Activated CD4-positive, alpha-beta T cell treated with anti-CD3 and anti-CD28 coated beads, Interleukin-2, Interleukin-6, amounts not matched to agents 100 ng/mL and 50 ng/mL, durations not matched to agents 16 hours and 8 hours (primary cell): ENCODE measurements at places on chromosomes 6 and 20.

GRCh38 chr6:15553736-15554294, 109.0 kb downstream of the DTNBP1 start:
- DNase-seq, result no peak

DNA sequence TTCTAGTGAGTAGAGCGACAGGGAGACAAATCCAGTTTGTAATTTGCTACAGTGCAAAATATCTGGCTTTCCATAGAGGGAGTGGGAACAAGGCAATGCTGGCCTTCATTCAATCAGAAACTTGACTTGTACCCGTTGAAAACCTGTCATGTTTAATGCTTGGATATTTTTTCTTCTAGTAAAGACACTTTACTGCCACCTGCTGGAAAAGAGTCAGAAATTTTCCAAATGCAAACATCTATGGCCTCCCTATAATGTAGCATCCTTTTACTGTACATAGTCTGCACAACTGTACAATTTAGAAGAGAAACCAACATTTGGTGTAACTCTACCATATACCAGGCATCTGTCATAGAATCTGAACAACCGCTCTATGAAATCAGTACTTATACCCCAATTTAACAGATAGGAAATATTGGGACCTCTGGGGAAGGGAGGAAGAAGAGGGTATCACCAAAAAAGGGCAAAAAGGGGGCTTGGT, 16.7 kb upstream of the TBC1D20 start:
- peak; percentile 72 for DNase-seq

DNA sequence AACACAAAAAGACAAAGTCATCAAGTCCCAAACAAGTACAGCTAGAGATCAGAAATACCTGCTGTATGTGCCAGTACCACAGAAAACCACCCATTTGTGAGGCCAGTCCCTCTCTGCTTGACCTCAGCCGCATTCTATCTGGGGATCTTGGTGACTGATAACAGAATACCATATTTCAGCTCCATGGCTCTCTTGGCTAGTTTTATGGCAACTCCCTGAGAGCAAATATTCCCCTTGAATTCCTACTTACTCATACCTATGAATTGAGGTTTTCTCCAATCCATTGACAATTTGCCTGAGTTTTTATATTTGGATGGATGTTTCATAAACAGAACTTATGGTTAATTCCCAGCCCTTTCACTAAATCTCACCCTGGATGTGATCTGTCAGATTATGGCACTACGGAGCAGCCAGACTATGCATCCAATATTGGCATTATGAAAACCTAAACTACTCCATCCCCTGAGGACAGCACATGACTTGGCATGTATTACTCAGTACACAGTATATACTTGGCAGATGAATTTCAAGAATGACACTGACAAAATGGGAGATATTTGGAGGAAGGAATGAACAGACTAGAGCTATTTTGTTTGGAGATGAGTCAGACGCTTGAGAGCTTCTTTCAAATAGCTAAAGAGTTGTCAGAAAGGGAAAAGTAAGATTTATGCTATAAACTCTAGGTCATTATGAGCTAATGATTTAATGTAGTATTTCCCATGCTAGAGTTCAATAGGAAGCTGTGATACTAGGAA, 95.7 kb downstream of the PRDM1 start:
- peak; percentile 73 for DNase-seq

DNA sequence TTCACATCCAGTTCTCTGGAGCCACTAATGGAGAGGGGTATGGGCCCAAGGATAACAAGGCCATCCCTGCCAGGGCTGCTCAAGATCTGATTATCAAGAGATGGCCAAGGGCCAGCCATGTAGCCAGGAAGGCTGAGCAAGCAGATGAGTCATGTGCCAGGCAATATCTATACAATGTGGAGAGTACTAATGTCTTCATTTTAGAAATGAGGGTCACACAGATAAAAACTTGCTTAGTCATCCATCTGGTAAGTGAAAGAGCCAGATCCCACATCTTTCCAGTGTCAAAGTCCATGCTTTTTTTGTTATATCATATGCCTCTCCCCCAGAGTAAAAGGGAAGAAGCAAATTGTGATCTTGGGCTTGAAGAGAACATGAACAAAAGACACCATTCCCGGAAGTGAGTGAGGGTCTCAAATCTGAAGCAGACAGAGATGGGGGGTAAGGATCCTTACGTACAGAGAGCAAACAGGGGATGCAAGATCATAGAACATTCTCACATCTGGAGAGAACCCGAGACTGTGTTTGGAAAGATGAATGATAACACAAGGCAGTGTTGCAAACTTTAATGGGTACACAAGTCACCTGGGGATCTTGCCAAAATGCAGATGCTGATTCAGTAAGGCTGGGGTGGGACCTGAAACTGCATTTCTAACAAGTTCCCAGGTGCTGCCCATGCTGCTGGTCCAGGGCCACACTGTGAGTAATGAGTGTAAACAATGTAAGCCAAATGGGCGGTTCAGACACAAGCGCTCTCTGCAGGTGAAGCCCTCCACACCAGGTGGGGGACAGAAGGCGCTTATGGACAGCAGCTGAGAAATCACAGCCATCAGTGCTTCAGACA, 20.0 kb upstream of the GSTA3 start:
- DNase-seq, result peak; percentile 4

- DNase-seq, result peak; percentile 9
Observed at GRCh38 chr20:33443006-33443511, 504 bp downstream of the SNTA1 start.

DNA sequence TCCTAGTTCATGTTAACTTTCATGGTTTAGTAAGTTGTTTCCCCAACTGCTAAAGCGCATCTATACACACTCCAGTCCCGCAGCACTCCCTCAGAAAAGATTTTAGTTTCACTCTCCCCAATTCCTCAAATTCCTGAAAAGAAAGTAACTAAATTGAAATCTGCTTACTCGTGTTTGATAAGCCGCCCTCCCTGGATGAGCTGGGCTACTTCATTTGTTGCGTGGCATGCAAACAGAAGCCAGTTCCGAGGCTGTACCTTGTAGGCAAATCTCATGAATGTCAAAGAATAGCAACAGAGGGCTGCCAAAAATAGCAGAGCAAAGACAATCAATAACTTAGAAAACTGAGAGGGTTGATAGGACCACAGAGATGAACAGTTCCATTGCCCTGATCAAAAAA, 16.9 kb downstream of the MPC1 start:
- DNase-seq, result no peak

DNA sequence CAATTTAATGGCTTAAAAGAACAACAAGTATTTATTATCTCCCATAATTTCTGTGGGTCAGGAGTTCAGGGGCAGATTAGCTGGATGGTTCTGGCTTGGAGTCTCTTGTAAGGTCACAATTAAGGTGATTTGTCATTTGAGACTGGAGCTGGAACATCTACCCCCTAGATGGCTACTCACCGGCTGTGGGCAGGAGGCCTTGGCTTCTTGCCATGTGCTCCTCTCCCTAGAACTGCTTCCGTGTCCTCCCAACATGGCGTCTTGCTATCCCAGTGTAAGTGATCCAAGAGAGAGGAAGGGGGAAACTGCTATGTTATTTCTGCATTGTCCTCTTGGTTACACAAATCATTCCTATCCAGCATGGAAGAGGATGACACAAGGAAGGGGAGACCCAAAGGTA, 210.2 kb upstream of the ECI2 start:
- DNase-seq, result no peak

DNA sequence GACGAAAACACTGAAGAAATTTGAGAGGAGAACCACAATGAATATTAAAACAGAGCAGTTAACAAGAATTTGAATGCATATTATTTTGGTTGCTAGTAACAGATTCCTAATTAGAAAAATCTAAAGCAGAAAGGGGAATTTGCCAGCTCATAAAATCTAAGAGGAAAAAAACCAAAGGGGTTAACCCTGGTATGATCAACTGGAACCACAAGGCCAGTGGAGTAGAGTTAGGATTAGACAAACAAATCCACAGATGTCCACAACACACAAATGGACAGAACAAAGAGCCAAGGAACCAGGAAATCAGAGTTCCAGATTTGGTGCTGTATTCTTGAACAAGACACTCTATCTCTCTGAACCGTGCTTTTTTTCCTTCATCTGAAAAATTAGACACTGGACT, 195.0 kb downstream of the TASP1 start:
- no peak for DNase-seq

- no peak for DNase-seq
Observed at GRCh38 chr6:17494177-17494576, 100.8 kb downstream of the CAP2 start.

DNA sequence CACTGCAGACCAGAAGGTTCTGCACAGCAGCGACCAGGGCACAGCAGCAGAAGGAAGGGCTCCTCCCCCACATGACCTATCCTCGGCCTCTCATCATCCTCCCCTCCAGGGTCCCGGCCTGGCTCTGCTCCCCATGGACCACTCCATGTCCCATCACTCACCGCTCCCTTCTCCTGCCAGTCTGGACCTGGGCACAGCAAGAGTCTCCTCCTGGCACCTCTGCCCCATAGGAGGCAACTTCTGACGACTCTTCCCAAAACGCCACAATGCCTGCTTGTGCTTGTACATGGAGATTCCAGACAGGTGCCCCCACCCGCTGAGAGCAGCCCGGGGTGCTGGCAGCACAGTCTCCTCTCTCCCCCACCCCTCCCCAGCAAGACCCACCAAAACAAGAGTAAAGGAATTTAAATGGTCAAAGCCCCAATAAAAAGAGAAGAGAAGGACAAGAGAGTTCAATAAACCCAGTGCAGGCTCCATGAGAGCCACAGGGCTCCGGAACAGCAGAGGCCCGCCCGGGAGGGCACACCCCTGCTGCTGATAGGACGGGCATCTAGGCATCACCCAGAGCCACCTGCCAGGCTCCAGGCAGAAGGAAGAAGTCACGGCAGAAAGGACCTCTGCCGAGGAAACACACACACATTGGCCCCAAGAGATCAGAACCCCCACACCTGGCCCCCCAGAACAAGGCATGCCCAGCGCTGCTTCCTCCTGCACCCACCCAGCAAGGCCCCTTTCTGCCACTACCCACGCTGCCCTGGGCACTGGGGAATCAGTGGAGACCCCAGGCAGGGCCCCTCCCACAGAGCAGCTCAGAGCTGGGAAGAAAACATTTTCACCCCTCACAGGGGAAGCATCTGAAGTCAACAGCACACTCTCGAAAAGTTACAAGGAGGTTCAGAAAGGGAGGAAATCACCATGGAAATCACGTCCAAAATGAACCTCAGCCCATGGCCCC, 15.2 kb downstream of the TAF4 start:
- DNase-seq, result no peak

DNA sequence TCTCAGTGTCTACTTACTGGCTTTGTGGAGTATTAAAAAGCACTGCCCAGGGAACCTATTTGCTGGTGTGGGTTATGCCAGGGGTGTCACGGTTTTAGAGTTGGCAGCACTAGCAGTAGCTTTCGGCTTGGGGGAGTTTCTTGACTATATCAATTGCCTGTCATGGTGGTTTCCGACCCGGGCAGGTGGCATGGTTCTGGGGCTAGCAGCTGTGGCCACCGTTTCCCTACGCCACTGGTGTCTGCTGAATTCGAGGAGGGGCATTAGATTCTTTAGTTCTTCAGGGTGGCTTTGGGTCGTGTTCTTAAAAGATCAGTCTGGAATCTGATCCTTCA, 55.6 kb upstream of the FOXC1 start:
- no peak for DNase-seq

DNA sequence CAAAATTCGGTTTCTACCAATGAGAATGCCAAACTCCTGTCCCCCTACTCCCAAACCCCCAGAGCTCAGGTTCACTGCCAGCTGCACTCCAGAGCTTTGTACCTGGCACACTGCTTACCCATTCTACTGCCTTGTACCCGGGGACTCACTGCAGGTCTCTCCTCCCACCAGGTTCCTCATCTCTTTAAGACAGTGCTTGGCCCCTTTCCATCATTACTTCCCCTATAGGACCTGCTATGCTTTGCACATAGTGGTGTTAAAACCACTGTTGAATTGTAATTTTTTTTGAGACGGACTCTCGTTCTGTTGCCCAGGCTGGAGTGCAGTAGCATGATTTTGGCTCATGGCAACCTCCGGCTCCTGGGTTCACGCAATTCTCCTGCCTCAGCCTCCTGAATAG, 25.9 kb downstream of the LYRM4 start:
- no peak for DNase-seq

GRCh38 chr6:135162678-135163439, 18.2 kb upstream of the MYB start:
- peak; percentile 86 for DNase-seq

DNA sequence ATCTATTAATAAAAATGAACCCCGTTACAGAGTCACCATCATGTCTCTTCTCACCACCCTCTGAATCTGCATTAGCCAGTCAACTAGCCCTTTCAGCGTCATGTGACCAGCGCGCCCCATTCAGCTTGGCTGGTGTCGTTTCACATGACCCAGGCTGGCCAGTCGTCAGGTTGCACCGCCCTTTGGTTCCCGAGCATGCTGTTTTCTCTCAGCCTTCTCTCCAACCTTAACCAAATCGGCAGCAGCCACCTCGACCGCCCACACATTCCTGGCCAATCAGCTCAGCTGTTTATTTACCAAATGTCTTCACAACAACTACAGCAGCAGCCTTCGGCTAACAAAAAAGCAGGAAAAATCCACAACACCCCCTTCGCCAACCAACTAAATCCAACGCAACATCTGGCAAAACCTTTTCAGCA, 5.6 kb downstream of the SRSF3 start:
- peak; percentile 79 for DNase-seq

GRCh38 chr20:19095762-19096161, 116.7 kb upstream of the SLC24A3 start:
- DNase-seq, result no peak

- no peak for DNase-seq
Observed at GRCh38 chr6:48222241-48222640, 111.2 kb upstream of the PTCHD4 start.

DNA sequence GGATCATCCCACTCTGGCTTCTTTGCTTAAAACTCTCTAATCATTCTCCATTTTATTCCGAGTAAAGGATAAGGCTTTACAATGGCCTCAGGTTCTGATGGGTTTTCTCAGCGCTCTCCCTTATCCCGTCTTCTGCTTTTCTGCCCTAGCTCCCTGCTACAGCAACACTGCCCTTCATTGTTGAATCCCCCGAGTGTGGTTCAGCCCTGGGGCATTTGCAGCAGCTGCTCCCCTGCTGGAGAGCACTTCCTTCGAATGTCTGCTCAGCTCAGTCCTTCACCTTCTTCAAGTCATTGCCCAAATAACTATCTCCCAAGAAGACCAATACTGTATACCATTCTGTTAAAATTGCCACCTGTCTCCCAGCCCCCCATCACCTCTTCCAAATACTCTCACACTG, 111.8 kb downstream of the TBXT start:
- no peak for DNase-seq

DNA sequence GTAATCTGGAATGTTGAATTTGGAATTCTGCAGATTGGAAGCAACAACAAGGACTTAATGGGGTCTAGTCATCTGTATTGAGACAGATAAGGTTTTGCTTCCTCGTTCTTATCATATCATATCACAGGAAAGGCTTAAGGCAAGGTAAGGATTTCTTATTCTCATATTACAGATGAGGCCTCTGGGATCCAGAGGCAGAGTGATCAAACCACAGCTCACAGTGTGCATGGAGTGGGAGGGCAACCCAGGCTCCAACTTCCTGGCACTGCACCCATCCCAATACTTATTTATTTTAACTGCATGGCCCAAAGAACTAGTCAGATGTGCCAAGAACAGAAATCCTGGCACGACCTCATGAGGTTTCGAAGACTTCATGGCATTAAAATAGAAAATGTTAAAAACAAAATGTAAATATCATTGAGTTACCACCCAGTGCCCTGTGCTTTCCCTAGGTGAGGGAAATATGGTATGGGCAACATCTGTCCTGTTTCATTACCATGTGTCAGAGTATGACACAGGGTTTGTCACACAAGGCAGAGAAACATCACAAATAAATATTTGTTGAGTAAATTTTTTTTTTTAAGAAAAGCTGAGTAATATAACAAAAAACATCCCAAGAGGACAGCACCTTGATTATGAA, 191.9 kb downstream of the ISM1 start:
- DNase-seq, result no peak

- DNase-seq, result no peak
Observed at GRCh38 chr20:23544133-23544532, 24.2 kb downstream of the CST9L start.
